Mesothelial cell of epicardium (in vitro differentiated cells): ENCODE measurements at places on chromosomes 12 and 14. TPM values are rescaled to one million over a fixed set of nuclear protein-coding genes. Genes with fewer than 3 reads are reported as not detected.

- peaks cover 11% of the 10 kb centered on the region for H3K27me3 ChIP-seq
- no peaks in the 10 kb centered on the region for H3K4me1 ChIP-seq
- no peak for DNase-seq
- H3K27ac ChIP-seq, result no peak overlapping the region
- H3K36me3 ChIP-seq, result no peaks in the 10 kb centered on the region
- H3K4me3 ChIP-seq, result no peak overlapping the region
Observed at GRCh38 chr14:88210426-88210825, 112.6 kb downstream of the KCNK10 start.

DNA sequence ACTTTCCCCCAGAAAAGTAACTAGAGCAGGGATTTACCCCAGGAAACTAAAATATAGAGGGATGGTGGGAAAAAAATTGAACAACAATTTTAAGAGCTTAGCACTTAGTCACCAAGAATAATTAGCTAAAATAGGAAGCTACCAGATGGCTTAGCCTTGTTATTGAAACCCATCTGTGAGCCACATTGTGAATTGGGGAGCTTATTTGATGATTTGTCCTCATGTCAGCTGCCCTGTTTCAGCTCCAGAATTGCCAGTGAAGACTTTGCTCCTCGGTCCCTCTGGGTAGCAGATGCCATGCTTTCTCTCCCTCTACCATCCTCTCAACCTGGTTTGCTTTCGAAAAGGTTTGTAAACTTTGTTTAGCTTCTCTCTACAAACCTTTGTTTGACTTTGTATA lies 67.7 kb upstream of the PTHLH start:
- H3K27me3 ChIP-seq, result no peaks in the 10 kb centered on the region
- DNase-seq, result no peak
- no peaks in the 10 kb centered on the region for H3K36me3 ChIP-seq
- no peak overlapping the region for H3K4me3 ChIP-seq

BCL2L2 gene
- 27.1 to 30.1 TPM (median 27.9 TPM) in 3 replicates for total RNA-seq

DNA sequence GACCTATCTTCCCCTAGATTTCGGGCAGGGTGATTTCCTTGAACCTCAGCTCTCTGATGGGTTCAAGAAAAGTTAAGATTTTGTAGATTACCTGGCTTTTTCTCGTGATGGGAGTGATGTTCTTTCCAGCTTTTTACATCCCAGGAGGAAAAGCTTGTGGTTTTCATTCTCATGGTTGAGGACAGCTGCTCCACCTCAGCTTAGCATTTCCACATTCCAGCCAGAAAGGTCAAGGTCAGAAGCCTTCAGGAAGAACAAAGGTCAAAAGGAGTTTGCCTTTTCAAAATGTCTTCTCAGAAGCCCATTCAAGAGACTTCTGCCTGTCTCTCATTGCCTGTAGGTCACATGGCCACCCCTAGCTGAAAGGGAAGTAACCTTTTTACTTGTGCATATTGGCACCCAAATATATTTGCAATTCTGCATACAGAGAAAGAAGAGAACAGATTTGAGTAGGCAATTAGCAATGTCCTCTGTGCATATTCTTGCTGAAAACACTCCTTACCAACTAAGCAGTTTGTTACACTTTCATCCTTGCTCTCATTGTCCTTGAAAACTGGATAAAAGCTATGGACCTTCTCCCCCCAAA lies 6.6 kb upstream of the ADGRD1 start:
- no peak overlapping the region for H3K27ac ChIP-seq
- no peak for DNase-seq
- H3K4me3 ChIP-seq, result no peak overlapping the region
- H3K27me3 ChIP-seq, result peaks cover 13% of the 10 kb centered on the region
- peaks cover 4% of the 10 kb centered on the region for H3K36me3 ChIP-seq

RFX4 gene
- total RNA-seq, result not detected in 3 replicates

CLEC6A gene
- total RNA-seq, result not detected in 3 replicates

GRCh38 chr12:61384511-61384910 lies 875.7 kb upstream of the USP15 start:
- DNase-seq, result no peak
- H3K27me3 ChIP-seq, result no peaks in the 10 kb centered on the region
- no peaks in the 10 kb centered on the region for H3K36me3 ChIP-seq
- H3K4me3 ChIP-seq, result no peak overlapping the region
- no peak overlapping the region for H3K27ac ChIP-seq
- H3K4me1 ChIP-seq, result no peaks in the 10 kb centered on the region

TAS2R31 gene
- total RNA-seq, result 9.3 to 9.7 TPM (median 9.5 TPM) in 3 replicates

DNA sequence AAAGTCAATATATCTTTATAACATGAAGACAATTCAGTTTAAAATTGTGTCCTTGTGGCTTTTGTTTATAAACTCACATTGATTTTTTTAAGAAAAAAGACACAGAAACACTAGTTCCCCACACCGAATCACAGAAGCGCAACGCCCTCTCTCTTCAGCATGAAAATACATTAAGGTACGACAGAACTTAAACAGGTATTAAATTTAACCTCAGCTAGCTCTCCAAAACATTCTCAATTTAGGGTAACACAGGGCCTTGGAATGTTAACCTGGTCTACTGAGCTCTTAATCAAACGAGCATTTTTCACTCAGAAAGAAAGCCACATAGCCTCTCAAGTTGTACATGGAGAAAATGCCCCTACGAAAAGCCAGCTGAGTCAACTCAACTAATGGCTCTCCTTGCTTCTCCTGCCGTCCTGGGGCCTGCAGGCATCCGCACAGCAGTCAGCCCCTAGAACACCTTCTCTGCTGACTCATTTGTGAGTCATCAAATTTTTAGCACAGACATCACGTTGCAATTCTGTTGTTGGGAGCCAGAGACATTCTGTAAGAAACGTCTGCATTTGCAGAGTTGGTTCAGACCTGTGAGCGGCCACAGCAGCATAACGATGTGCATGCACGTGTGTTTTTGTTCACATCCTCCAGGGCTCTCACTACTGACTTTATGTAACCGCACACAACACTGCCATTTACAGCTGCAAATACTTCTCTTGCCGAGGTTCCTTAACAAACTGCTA lies 141.6 kb downstream of the ITPR2 start:
- H3K27ac ChIP-seq, result peak overlapping the region; percentile 91
- peaks cover 17% of the 10 kb centered on the region for H3K4me1 ChIP-seq
- H3K27me3 ChIP-seq, result no peaks in the 10 kb centered on the region
- H3K4me3 ChIP-seq, result no peak overlapping the region

PMEL gene
- total RNA-seq, result 3.6 to 5.3 TPM (median 5.1 TPM) in 3 replicates

TBX5 gene
- total RNA-seq, result 8.4 to 9.7 TPM (median 9.3 TPM) in 3 replicates

DNA sequence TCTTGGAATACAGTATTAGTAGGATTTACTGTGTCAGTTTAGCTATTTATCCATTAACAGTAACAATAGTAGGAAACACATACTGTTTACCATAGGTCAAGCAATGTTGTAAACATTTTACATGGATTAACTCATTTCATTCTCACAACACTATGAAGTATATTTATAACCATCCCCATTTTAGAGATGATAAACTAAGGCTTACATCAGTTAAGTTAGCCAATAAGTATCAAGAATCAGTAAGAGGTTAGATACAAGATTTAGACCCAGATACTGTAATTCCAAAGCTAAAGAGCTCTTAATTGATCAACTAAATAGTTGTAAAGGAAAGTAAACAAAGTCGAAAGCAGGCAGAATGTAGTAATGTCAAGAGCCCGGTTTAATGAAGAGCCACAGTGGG lies 1.1 kb downstream of the SYNJ2BP start:
- peaks cover 3% of the 10 kb centered on the region for H3K36me3 ChIP-seq
- no peak for DNase-seq
- peaks cover 12% of the 10 kb centered on the region for H3K27me3 ChIP-seq
- peaks cover 11% of the 10 kb centered on the region for H3K4me1 ChIP-seq
- H3K4me3 ChIP-seq, result peak overlapping the region; percentile 65

DNA sequence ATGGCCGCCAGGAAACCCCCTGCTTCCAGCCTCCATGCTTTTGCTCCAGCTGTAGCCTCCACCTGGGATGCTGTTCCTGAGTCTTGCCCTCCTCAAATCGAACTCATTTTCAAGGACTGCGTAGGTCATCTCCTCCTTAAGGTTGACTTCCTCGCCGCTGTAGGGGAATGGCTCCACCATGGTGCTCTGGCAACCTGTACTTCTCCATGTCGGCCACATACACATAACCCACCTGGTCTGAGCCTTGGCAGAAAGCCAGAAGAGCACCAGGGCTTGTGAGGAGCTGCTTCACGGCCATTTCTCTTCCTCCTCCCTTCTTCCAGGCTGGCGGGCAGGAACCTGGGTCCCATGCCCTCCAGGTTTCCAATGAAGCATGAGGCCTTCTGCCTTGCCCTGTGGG lies 36.7 kb upstream of the BEGAIN start:
- no peaks in the 10 kb centered on the region for H3K36me3 ChIP-seq
- no peak for DNase-seq
- peaks cover 6% of the 10 kb centered on the region for H3K4me1 ChIP-seq

DNA sequence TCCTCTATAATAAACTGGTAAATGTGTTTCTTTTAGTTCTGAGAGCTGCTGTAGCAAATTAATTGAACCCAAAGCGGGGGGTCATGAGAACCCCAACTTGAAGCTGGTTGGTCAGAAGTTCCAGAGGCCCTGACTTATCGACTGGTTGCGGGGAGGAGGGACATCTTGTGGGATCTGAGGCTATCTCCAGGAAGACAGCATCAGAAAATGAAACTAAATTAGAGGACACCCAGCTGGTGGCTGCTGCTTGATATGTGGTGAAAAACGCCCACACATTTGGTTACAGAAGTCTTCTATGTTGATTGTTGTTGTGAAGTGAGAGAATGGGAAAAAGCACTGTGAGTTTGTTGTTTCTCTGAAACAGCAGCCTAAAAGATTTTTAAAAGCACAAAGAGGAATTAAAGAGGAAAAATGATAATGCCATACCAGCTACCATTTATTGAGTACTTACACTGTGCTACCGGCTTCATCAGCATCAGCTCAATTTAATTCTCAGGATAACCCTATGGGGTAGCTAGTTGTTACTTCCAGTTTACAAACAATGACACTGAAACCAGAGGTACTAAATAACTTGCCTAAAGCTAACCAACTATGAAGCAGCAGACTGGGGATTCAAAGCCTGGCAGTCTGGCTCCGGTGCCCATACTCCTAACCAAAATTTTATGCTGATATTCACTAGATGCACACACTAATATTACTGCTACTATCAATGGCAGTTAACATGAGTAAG lies 24.3 kb downstream of the DDX24 start:
- no peaks in the 10 kb centered on the region for H3K27me3 ChIP-seq
- no peak overlapping the region for H3K27ac ChIP-seq
- DNase-seq, result no peak
- no peak overlapping the region for H3K4me3 ChIP-seq
- H3K4me1 ChIP-seq, result no peaks in the 10 kb centered on the region

GRCh38 chr14:66273261-66273832 lies 212.8 kb upstream of the CCDC196 start:
- H3K4me1 ChIP-seq, result no peaks in the 10 kb centered on the region
- peaks cover 31% of the 10 kb centered on the region for H3K27me3 ChIP-seq
- no peak overlapping the region for H3K27ac ChIP-seq

TBX3 gene
- 409 to 427 TPM (median 425 TPM) in 3 replicates for total RNA-seq
